Stimulated activated CD4-positive, alpha-beta T cell treated with anti-CD3 and anti-CD28 coated beads, Interleukin-1b, Interleukin-23, amount 100 ng/mL, for 24 hours (primary cell): ENCODE measurements at places on chromosomes 7 and 10.

DNA sequence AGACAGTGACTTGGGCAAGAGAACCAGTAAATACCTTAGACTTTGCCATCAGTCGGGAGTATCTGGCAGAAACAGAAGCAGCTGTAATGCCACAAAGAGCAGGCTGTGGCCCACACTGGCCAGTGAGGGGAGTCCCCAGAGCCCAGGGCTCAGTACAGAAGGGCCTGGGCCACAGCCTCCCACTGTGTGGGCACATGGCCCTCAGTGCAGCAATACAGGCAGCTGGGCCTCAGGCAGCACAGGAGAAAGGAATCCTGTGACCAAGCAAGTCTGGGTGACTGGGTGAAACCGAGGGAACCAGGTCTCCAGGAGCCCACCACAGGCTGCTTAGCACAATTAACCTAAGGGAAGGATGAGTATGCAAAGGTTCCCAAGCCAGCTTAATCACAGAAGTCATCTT, 14.0 kb downstream of the WDR91 start:
- no peak for DNase-seq

- DNase-seq: no peak
Observed at GRCh38 chr10:131320860-131321604, 9.5 kb upstream of the TCERG1L start.

DNA sequence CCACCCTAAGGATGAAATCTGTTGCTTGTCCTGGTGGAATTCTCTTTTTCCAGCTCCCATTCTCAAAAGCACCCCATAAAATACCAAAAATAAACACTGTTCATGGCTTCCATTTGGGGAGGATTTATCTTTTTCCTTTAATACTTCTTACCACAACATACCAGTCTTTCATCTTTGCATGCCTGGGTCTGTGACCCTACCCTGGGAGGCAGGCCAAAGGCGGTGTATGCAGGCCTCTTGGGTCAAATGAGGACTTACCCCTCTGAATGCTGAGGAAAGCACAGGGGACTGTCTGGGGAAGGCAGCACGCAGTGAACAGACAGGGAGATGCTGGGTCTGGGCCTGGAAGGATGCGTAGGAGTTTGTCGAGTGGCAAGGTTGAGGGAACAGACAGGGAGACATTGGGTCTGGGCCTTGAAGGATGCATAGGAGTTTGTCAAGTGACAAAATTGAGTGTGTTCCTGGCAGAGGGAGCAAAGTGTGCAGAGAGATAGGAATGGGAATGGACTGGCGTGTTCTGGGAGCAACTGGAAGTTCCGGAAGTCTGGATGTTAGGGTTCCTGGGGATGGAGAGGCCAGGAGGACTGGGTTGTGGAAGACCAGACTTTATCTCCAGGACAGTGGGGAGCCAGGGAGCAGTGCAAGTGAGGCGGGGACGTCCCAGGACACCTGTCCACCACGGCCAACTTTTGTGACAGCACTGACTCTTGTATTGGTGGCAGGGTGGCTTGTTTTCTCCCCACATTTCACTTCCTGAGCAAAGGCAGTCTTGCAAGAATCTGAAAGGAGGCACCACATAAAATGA, 40.8 kb downstream of the MYL10 start:
- no peak for DNase-seq

DNA sequence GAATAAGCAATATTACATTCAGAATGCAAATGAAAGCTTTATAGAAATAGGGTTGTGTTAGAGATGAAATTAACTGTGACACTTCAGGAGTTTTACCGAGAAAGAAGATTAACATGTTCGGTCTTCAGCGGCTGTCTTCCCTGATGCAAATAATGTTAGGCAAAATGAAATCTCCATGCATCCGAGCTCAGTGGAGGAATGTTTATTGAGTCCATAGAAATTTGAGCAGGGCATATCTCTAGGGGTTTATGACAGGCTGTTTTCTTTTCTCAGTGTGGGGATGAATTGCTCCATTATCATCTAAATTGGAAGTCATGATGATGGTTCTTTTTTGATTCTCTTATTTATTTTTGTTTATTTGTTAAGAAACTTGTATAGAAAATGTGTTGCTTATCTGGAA, 31.7 kb downstream of the DYNC1I1 start:
- no peak for DNase-seq

DNA sequence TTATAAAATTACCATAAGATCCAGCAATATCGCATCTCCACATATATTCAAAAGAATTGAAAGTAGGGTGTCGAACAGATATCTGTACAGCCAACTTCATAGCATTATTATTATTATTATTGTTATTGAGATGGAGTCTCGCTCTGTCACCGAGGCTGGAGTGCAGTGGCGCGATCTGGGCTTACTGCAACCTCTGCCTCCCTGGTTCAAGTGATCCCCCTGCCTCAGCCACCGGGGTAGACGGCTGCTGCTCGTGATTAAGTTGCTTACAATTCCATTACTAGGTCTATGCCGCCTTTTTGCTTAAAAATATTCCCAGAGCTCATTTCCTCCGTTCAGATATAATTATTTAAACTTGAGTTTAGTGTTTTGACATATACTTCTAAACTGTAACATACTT, 19.8 kb upstream of the USP6NL start:
- DNase-seq: no peak

DNA sequence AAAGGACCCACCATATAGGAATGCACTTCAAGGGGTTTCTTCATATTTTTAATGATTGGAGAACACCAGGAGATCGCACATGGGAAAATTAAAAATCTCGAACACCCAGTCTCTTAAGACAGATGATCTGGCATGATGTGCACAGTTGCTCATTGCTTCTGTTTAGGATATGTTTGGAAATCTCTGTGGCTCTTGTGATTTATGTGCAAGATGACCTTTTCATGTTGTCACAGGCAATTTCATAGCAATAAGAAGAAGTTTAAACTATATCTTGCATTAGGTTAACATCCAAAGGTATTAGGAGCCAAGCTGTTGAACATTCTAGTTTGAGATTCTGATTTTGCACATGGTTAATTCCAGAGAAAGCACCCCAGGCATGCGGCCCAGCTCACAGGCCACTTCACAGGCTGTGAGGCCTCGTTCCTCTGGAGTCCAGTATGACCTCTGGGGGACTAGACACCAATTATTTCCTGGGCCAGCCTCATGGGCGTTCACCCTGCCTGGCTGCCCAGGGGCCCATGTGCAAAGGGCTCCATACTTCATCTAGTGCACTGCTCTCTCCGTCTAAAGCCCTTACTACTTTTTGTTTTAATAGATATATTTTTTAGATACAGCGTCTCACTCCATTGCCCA, 28.4 kb downstream of the CAMK1D start:
- no peak for DNase-seq

- no peak for DNase-seq
Observed at GRCh38 chr10:24901686-24902399, 50.6 kb downstream of the PRTFDC1 start.

DNA sequence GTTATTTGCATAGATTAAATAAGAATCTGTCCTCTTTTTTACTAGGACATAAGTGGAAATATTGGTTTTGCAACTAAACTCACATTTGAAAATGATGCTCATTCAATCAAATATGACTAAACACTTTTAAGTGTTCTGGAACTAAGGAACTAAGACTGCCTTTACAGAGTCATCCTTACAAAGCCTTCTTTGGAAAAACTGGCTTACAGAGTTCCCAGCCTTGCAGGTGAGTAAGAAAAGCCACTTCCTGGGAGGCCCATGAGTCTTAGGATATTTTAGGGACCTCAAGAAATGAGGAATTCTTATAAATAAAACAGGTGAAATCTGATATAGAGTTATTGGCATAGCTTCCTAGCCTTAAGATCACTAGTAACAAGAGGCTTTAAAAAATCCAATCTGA, 135.5 kb downstream of the ALOX5 start:
- no peak for DNase-seq

DNA sequence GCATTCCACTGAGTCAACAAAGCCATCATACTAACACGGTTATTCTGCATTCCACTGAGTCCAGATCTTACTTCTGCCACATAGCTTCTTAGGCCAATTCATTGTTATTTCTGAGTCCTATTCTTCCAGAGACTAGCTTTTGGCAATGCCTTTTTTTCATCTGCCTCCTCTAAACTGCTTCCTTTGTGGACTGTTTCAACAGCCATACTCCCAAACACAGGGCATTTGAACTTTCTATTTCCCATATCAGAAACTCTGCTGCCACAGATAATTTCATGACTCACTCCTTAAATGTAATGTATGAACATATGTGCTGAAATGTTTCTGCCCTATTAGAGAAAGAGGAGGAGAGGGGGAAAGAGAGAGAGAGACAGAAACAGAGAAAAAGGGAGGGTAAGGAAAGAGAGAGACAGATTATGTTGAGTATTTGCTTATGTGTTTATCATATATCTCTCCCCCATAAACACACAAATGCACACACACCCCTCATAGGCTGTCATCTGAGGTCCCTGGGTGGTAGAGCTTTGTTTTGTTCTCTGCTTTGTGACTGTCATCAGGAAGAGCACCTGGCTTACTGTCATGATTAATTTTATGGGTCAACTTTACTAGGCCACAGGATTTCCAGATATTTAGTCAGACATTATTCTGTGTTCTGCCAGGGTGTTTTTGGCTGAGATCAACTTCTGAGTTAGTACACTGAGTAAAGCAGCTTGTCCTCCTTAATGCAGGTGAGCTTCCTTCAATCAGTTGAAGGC, 308.0 kb upstream of the KCND2 start:
- DNase-seq: no peak

GRCh38 chr10:70908406-70909296, 20.3 kb upstream of the PCBD1 start:
- DNase-seq: no peak

- DNase-seq: no peak
Observed at GRCh38 chr10:28250782-28251181, 52.1 kb downstream of the MPP7 start.

DNA sequence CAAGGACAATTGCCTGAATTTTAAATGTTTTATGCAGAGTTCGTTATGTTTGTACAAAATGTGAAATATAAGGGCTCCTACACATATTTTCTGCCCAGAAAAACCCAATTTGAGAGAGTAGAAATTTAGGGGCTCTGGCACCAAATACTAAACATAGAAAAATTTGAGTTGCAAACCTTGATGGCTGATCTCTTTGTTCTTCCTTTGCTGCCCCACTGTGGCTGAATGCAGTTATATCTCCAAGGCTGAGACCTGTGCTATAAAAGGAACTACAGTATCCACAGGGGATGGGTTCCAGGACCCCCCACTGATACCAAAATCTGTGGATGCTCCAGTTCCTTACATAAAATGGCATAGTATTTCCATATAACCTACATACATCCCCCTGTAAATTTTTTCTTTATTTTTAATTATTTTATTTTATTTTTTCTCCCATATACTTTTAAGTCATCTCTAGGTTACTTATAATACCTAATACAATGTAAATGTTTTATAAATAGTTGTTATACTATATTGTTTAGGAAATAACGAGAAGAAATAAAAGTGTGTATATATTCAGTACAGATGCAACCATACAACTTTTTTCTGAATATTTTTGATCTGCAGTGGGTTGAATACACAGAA, 22.5 kb downstream of the CFAP43 start:
- peak; percentile 7 for DNase-seq

- DNase-seq: no peak
Observed at GRCh38 chr10:47165168-47165710, 134.8 kb upstream of the GDF10 start.

- no peak for DNase-seq
Observed at GRCh38 chr10:95784279-95784913, 28.4 kb downstream of the ENTPD1 start.

GRCh38 chr7:17472939-17473338, 174.5 kb downstream of the AHR start:
- no peak for DNase-seq

DNA sequence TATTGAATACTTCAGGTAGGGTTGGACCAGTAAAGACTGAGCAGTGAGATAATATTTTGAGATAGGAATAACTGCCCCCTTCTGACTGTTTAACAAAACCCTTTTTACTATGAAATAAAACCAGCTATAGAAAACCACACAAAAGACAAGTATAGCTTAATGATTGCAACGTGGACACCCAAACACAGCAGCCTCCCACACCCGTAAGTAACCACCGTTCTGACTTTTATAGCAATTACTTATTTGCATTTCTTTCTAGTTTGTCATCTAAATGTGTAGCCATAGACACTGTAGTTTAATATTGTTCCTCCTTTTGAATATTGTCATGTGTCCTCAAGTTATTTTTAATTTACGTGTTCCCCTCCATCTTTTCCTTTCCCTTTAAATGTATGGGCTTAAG, 42.9 kb upstream of the SYPL1 start:
- no peak for DNase-seq

DNA sequence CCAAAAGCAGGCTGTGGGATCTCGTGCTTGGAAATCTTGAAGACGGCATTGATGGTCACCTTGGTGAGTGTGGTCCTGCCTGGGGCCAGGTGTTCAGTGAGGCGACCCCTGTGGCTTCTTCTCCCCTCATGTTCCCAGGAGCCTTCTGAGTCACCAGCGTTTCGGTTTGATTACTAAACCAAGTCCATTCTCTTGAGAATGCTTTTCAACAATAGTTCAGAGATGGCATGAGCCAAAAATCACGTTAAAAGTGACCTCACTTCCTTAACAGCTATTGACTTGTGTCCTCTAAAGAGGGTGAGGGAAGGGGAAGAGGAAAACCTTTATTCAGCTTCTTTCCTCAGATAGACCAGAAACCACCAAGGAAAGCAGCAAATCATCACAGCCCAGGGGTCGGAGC, 315.2 kb downstream of the GATA3 start:
- no peak for DNase-seq

DNA sequence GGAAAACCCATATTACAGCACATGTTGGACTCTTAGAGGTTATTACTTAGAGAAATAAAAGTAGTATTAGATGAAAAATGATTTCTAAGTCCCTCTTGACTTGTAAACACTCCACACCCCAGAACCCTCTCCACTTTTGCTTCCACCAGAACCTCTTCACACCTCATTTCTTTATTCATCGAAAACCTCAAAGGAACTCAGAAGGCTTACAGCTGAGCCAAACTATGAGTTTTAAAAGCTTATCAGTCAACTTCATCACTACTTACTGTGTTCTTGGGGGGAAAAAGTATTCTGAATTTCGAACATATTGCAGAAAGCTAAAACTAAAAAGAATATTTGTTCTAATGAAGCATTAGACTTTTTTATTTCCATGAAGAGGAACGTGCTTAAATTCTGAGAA, 547.8 kb upstream of the STEAP1 start:
- DNase-seq: no peak

DNA sequence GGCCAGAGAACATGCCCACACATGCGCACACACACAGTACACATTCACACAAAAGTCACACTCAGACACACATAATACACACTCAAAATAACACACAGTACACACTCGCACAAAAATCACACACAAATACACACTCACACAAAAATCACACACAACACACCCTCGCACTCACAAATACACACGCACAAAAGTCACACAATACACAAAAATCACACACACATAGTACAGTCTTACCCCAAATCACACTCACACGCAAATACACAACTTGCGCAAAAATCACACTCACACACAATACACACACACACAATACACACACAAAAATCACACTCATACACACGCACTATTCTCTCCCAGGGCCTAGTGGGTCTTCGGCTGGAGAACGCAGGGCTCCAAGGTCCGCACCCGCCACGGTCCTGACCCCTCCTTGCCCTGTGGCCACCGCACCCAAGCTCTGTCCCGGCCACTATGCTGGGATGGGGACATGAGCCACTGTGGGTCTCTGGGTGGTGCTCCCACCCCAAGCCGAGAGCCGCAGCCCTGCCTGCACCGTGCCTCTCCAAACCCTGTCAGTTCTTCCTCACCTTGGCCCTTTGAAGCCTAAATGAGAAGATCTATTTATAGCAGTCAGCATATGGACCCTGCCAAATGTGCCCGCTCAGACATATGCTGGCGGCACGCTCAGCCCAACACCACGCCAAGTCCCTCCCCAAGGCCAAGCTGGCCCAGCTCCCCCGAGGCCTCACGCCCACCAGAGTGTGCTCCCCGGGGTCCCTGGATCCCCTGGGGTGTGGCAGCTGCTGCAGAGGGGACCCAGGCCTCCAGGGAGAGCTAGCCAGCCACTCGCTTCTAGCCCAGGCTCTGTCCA, 55.9 kb downstream of the ELFN1 start:
- no peak for DNase-seq
